Fibroblast of skin of left quadriceps (primary cell): ENCODE measurements at places on chromosomes 2 and 18.

GRCh38 chr2:84700006-84700405, 180.9 kb downstream of the TRABD2A start:
- DNase-seq: no peak

DNA sequence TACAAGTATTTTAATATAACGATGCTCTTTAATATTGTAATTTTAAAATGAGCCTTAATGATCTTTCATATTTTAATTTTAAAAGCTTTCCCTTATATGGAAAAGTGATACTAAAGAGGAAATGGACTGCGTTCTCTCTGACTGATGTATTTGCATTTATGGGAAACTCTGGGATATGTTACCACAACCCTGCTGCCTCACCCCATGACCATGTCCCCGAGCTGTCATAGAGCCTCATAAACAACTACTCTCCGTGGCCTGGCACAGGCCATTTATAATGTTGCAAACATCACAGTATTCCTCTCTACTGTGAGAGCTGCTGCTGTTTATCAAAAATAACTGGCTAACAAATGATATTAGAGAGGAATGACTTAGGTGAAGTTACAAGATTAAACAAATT, 75.8 kb upstream of the SEC11C start:
- DNase-seq: no peak

- DNase-seq: no peak
These were observed 254.1 kb downstream of the TRIB2 start for GRCh38 chr2:12970861-12971260.

DNA sequence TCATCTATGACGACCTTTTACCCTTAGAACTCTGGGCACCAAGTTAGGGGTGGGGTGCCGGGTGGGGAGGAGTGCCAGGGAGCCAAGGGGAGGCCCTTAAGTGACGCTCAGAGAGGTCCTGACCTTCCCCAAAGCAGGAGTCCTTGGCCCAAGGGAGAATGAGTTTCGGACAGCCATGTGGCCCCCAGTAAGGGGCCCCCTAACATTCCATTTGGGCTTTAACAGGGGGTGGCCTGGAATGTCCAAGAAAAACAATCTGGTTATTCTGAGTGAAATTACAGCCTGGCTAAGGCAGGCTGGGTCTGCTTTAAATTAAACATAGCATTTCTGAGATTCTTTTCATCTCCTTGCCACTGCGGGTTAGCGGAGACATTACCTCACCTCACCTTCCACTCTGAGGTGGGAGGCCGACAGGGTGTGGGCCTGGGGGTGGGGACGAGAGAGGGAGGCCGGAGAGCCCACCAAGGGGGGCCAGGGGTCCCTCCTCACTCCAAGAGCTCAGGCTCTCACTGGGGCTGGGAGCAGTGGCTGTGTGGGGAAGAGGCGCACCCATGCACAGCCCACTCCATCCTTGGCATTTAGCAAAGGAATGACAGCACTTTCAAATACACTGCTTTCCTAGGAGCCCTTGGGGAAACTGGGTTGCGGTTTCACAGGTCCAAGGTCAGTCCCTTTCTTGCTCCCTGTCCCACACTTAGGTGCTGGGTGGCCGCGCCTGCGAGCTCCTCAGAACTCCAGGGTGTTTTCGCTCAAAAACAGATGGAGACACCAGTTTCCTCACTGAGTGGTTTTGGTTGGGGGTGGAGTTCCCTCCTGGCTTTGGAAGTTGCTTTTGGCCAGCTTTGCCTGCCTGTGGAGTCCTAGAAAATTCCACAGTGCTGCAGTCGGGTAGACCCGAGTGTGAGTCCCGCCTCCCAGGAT, 107.4 kb downstream of the POLR1A start:
- DNase-seq: peak; percentile 91

- DNase-seq: no peak
These were observed 9.1 kb upstream of the ARID5A start for GRCh38 chr2:96527286-96528005.

DNA sequence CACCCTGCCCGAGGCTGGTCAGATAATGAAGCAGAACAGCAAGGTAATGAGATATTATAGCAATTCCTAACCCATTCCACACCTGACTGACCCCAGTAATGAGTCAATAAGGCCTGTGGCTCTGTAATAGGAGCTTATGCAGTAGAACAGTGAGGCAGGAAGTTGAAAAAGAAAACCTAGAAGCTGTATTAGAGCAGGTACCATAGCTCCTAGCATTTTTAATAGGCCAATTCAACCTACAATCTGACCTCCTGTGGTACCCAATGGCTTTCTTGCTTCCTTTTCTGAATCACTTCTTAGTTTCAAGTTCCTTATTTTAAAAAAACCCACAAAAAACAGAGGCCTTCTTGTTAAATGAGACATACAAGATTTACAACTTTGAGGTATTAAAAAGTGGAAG, 43.6 kb upstream of the MAP2 start:
- DNase-seq: no peak

DNA sequence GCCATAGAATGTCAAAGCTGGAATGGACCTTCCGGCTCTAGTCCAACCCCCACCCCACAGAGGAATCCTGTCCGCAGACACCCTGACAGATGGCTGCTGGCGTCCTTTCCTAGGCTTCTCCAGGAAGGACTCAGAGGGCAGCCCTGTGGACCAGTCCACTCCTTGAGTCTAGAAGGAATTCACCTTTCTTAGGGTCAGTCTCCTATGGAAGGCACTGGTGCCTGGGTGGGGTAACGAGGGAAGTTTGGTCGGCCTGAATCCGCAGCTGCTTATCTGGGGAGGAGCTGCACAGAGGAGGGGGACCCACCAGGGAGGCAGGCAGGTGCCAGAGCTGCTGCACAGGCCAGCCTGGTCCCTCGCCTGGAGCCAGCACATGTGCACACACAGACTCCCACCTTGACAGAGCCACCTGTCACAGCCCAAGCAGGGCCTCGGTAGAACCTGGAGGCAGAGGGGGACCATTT, 2.5 kb downstream of the DNMT3A start:
- DNase-seq: no peak

- no peak for DNase-seq
These were observed 40.2 kb upstream of the VRK2 start for GRCh38 chr2:58006256-58006951.

DNA sequence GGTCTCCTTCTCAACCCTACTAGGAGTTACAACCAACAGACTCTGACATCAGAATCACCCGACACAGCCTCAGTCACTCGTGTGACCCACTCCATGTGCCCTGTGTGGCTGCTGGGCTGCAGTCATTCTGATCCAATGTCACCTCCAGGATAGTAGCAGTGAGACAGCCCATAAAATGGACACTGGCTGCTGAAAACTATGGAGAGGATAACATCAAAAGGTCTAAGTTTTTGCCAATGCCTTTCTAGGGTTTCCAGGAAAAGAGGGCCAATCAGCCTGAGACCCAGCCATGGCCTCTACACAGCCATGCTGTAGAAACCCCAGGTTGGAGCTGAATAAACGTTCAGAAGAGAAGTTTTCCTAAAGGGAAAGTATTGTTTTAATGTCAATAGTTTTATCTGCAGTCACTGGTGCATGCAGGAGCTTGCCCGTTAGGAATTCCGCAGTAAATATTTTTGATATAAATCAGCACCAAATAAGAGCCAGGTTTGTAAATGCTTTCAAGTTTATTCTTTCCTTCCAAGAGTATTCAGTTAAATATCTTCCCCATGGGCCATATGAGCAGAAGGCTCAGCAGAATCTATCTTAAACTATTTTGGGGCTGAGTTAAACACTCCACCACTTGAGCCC, 92.2 kb upstream of the PID1 start:
- DNase-seq: no peak

DNA sequence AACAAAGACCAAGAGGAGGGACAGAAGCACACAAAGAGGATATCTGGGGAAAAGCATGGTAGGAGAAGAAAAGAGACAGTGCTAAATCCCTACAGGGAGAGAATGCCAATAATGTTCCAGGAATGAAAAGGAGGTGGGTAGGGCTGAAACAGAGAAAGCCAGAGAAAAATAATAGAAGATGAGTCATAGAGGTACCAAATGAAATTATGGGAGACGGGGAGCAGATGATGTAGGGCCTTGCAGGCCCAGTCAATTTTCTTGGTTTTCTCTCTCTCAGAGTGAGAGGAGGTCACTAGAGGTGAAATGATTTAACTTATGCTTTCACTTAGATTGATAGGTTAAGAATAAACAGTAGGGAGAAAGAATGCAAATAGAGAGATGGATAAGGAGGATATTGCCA, 61.5 kb downstream of the RPRM start:
- no peak for DNase-seq

GRCh38 chr2:102289129-102289528, 22.2 kb upstream of the IL1RL1 start:
- DNase-seq: no peak

GRCh38 chr2:237909801-237910475, 50.5 kb downstream of the RAMP1 start:
- DNase-seq: no peak
